ENCODE measurements at places on chromosomes 5 and 9. TPM values are rescaled to one million over a fixed set of nuclear protein-coding genes. Genes with fewer than 3 reads are reported as not detected.

Gene DNAH5
- total RNA-seq, result 0.37 TPM

Gene PCDHGA6
- 16.6 TPM for total RNA-seq

Gene FAM151B
- total RNA-seq, result 17.6 TPM

Gene ALDH1A1
- 287 TPM for total RNA-seq
